ENCODE measurements at places on chromosomes 7 and 10.

- DNase-seq = peak; percentile 23
These were observed 6.2 kb upstream of the CH25H start for GRCh38 chr10:89213191-89213808.

DNA sequence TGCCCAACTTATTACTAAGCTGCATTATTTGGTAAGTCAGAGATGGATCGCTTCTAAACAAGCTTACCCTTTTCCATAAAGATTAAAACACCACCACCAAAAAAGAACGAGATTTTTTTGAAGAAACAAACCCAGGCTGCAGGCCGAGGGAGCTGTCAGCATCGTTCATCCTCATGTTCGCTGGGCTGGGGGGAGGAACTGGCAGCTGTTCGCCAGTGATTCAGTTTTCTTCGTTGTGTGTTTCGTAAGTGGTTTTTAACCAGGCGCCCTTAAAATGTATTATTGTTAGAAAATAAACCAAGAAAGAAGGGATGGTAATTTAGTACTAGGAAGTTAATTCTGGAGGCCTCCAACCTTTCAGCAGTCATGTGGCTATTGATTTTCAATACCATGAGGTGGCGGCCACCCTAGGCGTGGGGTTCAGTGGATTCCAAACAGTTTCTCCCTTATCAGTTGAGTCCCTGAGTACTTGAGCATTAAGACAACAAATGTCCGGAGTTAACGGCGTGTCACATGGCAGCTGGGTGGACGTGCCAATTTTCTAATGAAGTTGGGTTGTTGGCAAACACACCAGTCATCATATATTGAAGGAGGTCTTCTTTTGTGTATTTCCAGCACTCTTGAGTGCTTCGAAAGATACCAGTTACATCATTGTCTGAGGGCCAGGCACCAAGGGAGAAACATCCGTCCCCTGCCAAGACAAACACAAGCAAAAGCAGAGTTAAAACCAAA lies 173.2 kb downstream of the EBF3 start:
- DNase-seq = no peak

DNA sequence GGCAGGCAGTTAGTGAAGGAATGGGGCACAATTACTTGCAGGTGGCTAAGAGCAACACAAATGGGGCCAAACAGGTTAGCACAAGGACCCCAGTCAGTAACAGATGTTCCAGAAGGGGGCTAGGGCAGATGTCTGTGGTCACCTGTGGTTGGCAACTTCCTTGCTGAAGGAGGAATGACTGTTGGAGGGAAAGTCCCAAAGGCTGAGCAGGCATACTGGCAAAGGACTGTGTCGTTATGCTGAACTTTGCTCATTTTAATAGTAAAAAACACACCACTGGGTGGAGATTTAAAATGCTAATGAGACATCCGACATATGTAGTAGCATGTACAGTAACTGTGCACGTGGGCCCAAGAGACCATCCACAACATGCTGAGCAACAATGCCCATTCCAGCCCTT lies 511.6 kb downstream of the CALN1 start:
- no peak for DNase-seq

- no peak for DNase-seq
These were observed 50.5 kb downstream of the MALSU1 start for GRCh38 chr7:23349484-23350157.

DNA sequence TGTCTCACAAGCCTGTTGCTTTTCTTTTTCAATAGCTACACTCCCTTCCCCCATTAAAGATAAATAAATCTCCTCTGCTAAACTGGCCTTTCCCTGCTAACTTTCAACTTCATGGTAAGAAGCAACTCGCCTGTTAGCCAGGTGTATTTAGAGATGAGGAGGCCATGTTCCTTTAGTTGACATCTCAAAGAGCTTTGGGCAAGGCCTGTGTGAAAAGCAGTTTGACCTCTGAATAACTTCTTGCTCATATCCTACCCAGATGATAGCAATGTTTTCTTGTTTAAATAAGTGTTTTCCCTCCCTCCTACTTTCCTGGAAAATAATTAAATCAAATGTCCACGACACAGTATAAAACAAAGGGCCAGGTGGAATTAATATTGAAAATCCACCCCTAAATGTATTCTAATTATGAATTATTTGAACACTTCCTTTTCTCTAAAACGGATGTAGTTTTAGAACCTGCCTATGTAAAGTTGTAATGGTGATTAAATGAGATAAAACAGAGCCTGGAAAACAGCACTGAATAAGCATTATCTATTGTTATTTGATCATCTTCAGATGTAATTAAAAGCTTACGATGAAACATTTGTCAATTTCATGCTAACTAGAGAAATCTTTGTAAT lies 78.5 kb downstream of the HGF start:
- no peak for DNase-seq

Data from germinal center (tissue), 1 donor.